ENCODE measurements at places on chromosomes 6 and 20.

DNA sequence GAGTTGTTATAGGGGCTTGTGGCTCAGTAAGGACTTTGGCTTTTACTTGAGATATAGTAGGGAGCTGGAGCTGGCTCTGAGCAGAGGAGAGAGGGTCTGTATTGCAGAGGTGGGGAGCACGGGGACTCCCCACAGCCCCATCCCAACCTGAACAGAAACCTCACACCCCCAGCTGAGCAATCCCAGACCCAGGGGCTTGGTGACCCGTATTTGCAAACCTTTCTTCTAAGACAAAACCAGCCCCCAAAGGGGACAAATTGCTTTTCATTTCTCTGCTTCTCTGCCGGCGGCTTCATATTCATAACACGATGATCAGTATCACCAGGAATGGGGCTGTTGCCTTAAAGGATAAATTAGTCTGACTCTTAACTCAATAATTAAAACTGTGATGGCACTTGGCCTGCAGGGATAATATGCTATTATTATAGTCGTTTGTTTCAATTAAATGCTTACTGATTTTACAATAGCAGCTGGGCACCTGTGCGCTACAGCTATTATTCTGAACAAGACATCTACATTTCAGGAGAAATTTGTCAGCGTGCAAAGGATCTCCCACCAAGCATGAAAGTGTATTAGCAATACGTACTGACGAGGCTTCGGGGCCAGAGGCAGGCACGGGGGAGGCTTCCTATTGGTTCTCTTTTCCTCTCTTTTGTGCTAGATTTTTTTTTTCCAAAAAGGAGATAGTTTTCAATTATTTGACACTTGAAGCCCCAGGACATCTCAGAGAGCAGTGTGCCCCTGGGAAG, 118.1 kb downstream of the TOX2 start:
- DNase-seq: no peak

GRCh38 chr20:48638546-48638945, 189.3 kb downstream of the PREX1 start:
- DNase-seq: no peak

GRCh38 chr6:151052021-151052646, 186.6 kb downstream of the MTHFD1L start:
- no peak for DNase-seq

GRCh38 chr6:159941286-159942113, 27.4 kb upstream of the IGF2R start:
- DNase-seq: no peak

DNA sequence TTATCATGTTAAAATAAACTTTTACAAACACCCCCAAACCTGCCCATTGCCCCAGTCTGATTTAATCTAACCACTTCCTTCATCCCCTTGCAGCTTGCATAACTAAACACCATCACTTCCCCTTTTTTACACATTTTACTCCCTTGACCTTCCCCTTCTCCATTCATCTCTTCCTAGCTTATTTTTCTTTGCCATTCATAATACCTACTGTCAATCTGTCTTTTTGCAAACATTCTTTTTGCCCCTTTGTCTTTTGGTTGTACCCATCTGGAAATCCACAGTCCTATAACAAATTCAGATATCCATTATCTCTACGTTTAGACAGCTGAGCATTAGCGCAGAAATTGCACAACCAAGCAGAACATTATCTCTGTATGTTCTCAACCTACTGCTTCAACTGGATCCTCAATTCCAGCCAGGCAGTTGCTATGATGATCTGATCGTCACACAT, 51.2 kb downstream of the C6orf52 start:
- no peak for DNase-seq

- DNase-seq: no peak
These were observed 61.8 kb downstream of the EPM2A start for GRCh38 chr6:145673504-145673903.

DNA sequence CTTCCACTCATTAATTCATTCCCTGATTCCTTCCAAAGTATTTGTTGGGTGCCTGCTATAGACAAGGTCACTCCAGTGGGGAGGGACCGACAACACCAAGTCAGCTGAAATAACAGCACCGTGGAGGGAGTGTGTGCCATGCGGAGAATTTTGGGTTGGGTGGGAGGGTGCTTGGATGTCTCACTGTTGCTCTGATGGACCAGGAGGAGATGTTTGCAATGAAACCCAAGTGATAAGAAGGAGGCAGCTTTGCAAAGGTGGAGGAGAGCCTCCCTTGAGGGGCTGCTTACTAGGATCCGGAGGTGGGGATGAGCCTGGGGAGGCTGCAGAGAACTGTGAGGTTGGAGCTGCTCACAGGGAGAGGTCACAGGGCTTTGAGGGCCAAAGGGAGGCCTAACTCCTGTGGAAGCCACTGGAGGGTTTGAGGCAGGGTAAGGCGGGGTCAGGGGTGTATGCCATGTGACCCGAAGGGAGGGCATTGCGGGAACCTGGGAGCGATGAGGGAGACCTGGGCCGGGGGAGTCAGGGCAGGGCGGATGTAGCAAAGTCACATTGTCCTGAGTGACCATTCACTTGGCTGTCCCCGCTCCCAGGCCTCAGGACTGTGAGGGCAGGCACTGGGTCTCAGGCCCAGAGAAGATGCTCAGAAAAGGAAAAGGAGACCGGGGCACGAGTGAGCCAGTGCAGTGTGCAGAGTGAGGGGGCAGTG, 124.5 kb downstream of the PHACTR3 start:
- peak; percentile 58 for DNase-seq

DNA sequence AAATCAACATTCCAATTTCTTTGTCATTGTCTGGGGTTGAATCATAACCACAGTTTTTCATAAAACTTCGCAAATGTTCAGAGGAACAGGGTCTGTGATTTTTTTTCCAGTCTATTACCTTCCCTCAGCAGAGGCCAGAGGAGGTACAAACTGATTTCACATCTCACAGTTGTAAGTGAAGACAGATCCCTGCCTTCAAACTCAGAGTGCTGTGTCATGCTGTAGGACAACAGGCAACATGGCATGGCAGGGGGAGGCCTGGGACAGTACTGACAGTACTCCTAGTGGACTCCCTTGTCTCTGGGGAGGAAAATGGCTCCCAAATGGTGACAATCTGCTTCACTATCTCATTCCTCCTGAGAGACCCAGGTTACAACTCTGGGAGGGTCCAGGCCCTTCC, 308.6 kb downstream of the CDC5L start:
- DNase-seq: no peak

GRCh38 chr6:98769546-98769945, 64.8 kb upstream of the POU3F2 start:
- DNase-seq: no peak

DNA sequence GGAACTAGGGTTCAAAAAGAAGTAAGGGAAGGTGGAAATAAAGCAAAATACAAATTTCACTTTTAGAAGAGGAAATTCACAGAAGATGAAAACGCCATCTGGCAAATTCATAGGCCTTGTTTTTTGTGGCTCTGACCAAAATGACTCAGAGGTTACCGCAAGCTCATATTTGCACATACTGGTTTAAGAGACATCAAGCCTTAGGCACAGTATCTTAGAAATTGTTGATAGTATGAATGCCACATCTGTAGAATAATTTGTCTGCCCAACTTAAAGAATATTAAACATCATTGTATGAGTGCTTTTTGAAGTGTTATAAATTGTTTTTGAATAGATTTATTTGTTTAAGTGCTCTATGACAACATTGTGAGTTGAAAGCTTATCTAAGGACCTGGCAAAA, 10.6 kb downstream of the TAAR1 start:
- DNase-seq: no peak

GRCh38 chr6:26156850-26157250, 69.6 kb downstream of the HFE start:
- DNase-seq: no peak

GRCh38 chr20:6341491-6341890, 218.7 kb upstream of the FERMT1 start:
- no peak for DNase-seq

GRCh38 chr6:152170702-152171667, 363.5 kb downstream of the ESR1 start:
- DNase-seq: no peak

GRCh38 chr6:22399693-22400092, 102.9 kb upstream of the PRL start:
- DNase-seq: no peak

DNA sequence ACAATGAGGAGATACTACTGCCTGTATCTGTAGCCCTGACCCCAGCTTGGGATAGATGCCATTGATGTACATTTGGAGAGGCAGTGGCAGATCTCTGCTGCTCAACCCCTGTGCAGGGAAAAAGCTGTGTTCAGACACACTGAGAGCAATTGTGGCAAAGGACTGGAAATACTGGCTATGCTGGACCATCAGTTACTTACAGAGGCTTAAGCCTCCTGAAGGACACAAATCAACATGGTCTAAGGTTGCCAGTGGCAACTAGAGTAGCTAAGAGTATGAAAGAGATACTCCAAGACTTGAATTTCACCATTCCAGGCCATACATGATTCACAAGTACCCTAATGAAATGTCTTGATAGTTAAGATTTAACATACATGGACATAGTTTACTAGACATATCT, 32.4 kb upstream of the ENPP4 start:
- DNase-seq: no peak

GRCh38 chr20:17885544-17885943, 83.0 kb downstream of the SNX5 start:
- DNase-seq: no peak

DNA sequence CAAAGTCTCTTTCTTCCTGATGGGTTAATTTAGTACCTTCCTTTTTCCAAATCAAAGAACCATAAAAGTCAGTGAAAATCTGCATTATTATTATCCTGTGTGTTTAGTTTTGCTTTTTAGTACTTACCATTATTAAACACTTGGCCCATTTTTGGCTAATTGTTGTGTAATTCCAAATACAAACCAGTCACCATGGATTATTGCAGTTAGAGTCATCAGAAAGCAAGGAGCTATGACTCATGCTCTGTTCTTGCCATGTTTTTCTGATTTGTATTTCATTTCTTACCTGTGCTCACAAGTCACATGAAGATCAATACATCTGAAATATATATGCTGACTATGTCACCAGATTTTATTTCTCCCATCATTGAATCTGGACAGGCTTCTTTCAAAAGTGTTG, 31.3 kb downstream of the SLC22A3 start:
- no peak for DNase-seq

GRCh38 chr6:143928853-143929252, 64.6 kb downstream of the ZC2HC1B start:
- no peak for DNase-seq

All from vagina (tissue), 2 donors.